Hematopoietic multipotent progenitor cell treated with erythropoietin and hydrocortisone succinate and interleukin-3 and kit ligand, for 8 days (in vitro differentiated cells): ENCODE measurements at places on chromosomes 16 and 17.
A peak's percentile ranks its signal among the peaks of the same experiment; 100 is the strongest.

DNA sequence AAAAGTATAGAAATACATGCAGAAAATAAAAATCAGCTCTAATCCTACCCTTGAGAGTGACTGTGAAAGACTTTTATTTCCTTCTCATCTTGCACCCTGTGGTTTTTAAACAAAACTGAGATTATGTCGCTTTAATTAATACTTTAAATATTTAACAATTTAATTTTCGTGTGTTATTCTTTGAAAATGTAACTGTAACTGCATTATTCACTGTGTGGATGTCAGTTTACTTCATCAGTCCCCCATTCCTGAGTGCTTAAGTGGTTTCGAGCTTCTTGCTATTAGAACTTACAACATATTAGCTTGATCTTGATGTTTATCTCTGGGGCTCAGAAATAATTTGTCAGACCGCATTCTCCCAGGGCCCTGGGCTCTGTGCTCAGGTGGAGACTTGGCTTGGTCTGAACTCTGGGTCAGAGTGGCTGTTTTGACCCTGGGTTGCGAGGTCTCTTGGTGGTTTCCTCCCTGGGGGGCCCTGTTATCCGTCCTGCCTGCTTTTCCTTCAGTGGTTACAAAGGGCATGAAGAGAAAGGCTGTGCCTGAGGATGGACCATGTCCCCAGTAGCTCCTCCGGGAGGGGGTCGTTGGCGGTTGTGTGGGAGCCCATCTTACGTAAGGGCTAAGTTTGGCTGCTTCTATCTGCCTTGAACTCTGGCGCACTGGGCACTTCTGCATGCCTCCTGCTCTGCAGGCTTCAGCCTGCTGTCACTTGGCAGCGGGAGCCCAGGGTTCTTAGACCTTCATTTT, 25.7 kb downstream of the AKAP1 start:
- DNase-seq, result peak; percentile 20

GRCh38 chr16:53872248-53873221, 168.6 kb downstream of the FTO start:
- DNase-seq, result no peak

- no peak for DNase-seq
These were observed 6.7 kb downstream of the CNGB1 start for GRCh38 chr16:57964157-57964700.

DNA sequence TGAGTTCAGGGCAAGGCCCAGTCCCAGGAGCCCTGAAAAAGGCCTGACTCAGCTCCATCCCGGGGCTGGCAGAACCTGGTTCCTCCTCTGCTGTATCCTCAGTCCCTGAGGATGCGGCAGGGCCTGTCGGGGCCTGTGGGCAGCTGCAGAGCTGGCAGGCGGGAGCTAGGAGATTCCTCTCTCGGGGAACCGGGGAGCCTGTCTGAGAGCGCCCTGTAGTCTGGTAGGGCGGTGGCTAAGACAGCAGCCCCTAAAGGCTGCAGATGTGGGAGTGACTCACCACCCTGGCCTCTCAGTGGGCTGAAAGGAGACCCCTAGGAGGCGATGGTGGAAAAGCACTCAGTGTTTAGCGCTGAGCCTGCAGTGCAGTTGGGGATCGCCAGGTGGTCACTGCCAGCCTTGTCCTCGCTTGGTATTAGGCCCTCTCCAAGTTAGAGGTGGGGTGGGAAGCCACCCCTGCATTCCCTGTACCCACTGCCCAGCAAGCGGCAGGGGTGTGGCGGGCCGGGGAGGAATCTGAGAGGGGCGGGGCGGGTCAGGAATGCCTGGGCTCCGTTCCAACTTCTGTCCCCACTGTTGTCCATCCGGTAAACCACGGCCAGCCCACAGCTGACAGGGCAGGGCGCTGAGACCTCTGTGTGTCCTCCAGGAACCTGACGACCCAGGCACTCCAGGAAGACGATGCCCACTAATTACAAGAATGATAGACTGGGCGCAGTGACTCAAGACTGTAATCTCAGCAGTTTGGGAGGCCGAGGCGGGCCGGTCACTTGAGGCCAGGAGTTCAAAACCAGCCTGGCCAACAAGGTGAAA, 29.5 kb upstream of the CDH1 start:
- peak; percentile 52 for DNase-seq

GRCh38 chr16:7268182-7268581, 64.5 kb upstream of the RBFOX1 start:
- peak; percentile 35 for DNase-seq

- no peak for DNase-seq
These were observed 22.9 kb downstream of the ADORA2B start for GRCh38 chr17:15967706-15968399.

DNA sequence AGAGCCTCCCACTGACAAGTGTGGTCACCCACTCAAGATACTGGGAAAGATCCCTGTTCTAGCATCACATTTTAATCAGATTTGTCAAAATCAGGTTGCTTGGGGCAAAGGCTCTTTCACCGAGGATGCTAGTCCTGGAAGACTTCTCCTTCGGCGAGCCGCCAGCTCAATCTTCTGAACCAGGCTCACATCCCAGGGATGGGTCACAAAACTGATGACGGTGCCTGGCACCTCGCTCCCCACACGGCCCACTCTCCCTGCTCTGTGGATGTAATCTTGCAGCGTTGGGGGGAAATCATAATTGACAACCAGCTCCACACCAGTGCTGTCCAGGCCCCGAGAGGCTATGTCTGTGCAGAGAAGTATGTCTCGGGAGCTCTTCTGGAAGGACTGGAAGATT, 1.5 kb downstream of the DDX28 start:
- no peak for DNase-seq

- DNase-seq, result no peak
These were observed 156.0 kb downstream of the GSG1L start for GRCh38 chr16:27907457-27907972.

GRCh38 chr17:51617986-51618385, 357.6 kb downstream of the UTP18 start:
- DNase-seq, result no peak

DNA sequence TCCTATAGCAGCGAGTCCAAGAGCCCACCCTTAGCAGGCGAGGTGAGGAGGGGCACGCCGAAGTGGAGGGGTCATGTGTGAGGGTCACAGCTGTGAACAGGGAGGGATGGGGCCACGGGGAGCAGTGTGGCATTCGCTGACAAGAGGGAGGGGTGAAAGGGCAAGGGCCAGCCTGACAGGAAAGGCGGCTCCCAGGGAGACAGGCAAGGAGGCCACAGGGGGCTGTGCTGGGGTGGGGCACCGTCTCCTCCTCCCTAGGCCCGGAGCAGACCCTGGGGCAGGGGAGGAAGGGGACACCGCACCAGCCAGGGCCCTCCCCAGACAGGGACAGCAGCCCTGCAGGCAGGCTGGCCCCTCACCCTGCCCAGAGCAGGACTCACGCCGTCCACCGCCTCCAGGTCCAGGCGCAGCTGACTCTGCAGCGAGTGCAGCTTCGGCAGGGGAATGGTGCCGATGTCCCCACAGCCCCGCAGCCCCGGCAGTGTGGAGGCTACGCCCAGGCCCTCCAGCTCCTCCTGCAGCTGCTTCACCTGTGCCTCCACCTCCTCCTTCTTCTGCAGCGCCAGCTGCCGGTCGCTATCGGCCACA, 15.1 kb downstream of the GNPTG start:
- DNase-seq, result no peak

DNA sequence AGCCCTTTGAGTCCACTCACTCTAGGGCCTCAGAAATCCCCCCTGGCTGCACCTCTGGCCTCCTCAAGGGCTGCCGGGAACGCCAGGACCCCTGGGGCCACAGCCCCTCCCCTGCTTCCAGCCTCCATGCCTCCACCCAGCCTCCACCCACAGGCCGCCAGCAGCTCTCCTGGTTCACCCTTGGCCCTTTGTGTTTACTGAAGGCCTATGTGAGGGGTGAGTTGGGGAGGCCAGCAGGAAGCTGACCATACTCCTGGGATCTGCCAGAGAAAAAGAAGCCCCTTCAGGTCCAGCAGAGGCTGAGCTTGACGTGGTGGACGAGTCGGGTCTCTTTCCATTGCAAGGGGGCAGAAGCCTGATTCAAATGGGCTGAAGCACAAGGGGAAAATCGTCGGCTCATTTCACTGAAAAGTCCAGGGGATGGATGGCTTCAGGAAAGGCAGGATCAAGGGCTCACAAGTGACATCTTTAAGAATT, 18.3 kb upstream of the ATP2A3 start:
- no peak for DNase-seq

GRCh38 chr16:21157632-21158031, 842 bp upstream of the LDAF1 start:
- DNase-seq, result no peak

DNA sequence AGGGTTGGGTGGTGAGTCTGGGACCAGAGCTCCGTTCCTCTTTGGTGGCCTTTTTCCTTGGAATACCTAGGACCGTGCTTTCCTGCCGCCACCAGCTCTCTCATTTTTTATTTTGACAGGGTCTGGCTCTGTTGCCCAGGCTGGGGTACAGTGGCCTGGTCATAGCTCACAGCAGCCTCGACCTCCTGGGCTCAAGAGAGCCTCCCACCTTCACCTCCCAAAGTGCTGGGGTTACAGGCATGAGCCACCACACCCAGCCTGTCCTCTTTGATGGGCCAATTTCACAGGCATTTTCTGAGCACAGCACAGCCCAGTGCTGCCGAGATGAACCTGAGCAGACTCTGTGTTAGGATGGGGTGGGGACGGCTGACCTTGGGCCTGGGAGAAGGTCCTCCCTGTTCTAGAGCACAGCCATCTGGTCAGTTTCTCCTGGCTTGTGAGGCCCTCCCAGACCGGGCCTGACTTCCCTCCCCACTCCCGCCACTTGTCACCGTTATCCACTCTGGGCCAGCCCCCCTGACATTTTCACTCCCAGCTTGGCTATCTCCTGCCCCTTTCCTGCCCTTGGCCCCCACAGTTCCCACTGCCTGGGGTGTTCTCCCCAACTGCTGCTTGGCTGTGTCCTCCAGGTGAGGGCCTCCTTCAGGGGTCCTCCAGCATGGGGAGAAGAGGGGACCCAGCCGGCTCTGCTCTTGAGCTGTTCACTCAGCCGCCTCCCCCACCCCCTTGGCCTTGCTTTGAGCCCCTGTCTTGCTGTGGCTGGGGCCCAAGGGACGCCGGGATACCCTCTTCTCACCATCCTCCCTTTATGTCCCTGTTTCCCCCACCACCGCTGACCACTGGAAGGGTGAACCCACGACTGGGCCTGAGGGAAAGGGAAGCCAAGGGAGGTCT, 5.0 kb downstream of the ADCY7 start:
- no peak for DNase-seq

- no peak for DNase-seq
These were observed 16.5 kb downstream of the SLC16A3 start for GRCh38 chr17:82245134-82246039.

- no peak for DNase-seq
These were observed 44.0 kb downstream of the MRM1 start for GRCh38 chr17:36645422-36645821.

- DNase-seq, result no peak
These were observed 162.7 kb downstream of the CCT6B start for GRCh38 chr17:34798581-34798980.

- peak; percentile 83 for DNase-seq
These were observed at the start of gene SMIM5 for GRCh38 chr17:75632863-75633485. Gene SMIM5, plus strand, starts transcription at chr17:75633434. Its CDS starts 6,768 bp downstream, at chr17:75640202.

DNA sequence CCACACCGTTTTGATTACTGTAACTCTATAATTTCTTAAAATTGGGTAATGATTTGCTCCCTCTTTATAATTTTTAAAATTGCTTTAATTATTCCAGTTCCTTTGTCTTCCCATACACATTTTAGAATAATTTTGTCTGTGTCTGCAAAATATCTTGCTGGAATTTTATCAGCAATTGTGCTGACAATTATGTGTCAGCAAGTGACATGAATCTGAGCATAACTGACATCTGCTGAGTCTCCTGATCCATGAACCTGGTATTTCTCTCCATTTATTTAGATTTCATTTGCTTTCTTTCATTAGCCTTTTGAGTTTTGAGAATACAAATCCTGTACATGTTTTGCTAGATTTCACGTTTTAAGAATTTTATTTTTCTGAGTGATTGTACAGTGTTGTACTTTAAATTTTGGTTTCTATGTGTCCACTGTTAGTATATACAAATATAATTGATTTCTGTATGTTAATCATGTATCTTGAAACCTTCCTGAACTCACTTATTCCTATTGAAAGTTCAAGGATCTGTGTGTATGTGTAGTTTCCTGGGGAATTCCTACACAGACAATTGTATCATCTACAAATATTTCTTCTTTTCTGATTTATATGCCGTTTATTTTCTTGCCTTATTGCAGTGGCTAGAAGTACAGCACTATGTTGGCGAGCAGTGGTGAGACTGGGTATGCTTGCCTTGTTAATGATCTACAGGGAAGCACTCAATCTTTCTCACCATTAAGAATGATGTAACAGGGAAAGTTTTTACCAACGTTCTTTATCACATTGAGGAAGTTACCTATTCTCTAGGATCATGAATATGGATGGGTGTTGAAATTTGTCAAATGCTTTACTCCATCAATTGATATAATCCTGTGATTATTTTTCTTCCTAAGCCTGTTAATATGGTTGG, 45.2 kb downstream of the N4BP1 start:
- DNase-seq, result no peak

- DNase-seq, result peak; percentile 38
These were observed 11.7 kb upstream of the CNTNAP4 start for GRCh38 chr16:76265434-76266045.

DNA sequence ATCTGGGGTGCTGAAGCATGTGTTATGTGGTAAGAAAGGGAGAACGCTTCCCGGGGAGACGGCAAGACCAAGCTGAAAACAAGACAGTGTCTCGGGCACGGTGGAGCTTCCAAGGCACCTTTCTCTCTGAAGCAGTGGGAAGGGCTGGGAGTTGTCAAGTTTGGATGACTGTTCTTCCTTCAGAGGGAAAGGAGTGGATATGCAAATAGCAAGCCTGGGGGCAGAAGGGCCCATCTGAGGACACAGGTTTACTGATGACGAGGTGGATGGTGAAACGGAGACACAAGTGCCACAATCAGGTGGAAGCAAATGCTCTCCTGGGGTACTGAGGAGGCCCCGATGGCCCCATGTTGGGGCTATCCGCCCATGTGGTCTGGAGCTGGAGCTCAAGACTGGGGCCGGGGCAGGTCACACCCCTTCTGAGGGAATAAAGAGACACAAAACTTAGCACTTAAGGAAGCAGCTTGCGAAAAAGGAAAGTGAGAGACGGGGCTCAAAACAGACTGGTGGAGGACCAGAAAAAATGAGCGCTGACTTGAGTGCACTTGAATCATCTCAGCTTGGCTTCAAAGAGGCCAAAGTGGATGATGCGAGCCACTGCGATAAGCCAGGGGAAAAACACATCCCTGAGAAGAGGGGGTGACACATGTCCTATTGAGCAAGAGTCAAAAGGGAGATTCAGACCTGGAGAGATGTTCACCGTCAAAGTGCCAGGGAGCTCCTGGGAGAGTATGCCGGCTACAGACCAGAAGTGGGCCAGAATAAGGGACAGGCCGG, 34.8 kb upstream of the MTSS2 start:
- DNase-seq, result no peak

- no peak for DNase-seq
These were observed 13.3 kb downstream of the CAVIN1 start for GRCh38 chr17:42409523-42410318.

GRCh38 chr16:64780445-64780844, 341.4 kb downstream of the CDH11 start:
- no peak for DNase-seq

GRCh38 chr17:38869526-38870258, at the start of gene LASP1:
Gene LASP1, plus strand, starts transcription at chr17:38870058. Its CDS starts 132 bp downstream, at chr17:38870190.
- DNase-seq, result peak; percentile 88
